Activated B cell treated with CpG ODN at 0.5 μM for 24 hours (primary cell): ENCODE measurements at places on chromosomes 3 and 15. TPM values are rescaled to one million over a fixed set of nuclear protein-coding genes. Genes with fewer than 3 reads are reported as not detected.

DNA sequence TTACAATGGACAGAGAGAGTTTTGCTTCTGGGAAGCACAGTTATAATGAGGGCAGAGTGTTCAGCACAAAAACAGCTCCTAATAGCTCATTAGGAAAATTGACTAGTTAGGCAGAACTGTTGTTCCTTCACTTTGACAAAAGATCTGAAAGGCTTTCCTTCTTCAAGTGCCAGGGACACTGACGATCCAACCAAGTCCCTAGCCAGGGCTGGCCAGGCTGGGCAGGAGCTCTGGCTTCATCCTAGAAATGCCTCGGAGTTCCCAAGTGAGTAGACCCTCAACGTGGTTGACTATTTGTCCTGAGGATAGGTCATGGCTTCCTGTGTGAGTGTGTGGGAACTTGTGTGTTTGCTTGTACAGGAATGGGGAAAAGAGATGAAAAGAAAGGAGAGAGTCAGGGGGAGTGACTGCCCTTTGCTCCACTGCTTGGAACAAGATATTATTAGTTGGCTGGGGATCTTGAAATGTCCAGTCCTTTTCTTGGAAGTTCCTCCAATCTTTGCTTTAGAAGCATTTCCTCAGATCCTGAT, 617.9 kb downstream of the NTRK3 start:
- H3K27ac ChIP-seq, result no peak overlapping the region
- H3K36me3 ChIP-seq, result no peaks in the 10 kb centered on the region
- no peaks in the 10 kb centered on the region for H3K27me3 ChIP-seq
- no peaks in the 10 kb centered on the region for H3K4me1 ChIP-seq
- no peak overlapping the region for H3K4me3 ChIP-seq
- no peak for DNase-seq

DNA sequence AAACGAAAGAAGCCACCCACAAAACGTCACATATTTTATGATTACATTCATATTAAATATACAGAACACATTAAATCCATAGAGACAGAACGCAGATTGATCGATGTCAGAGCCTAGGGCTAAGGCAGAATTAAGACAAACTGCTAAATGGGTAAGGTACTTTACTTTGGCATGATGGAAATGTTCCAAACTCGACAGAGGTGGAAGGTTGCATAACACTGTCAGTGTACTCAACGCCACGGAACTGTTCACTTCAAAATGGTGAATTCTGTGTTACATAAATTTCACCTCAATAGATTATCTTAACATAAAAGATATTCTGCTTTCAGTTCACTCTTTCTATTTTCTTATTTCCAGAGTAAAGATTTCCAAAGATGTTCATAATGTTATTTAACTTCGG, 158.4 kb downstream of the TBC1D5 start:
- no peak for DNase-seq
- H3K4me1 ChIP-seq, result peaks cover 28% of the 10 kb centered on the region
- no peak overlapping the region for H3K4me3 ChIP-seq
- no peak overlapping the region for H3K27ac ChIP-seq
- no peaks in the 10 kb centered on the region for H3K27me3 ChIP-seq
- peaks cover 8% of the 10 kb centered on the region for H3K36me3 ChIP-seq

The GXYLT2 gene
- total RNA-seq, result not detected in 2 replicates

The PPP1R14D gene
- total RNA-seq, result 0.31 TPM in 1 of 2 replicates, not detected in the other

The HTR3E gene
- not detected in 2 replicates for total RNA-seq

DNA sequence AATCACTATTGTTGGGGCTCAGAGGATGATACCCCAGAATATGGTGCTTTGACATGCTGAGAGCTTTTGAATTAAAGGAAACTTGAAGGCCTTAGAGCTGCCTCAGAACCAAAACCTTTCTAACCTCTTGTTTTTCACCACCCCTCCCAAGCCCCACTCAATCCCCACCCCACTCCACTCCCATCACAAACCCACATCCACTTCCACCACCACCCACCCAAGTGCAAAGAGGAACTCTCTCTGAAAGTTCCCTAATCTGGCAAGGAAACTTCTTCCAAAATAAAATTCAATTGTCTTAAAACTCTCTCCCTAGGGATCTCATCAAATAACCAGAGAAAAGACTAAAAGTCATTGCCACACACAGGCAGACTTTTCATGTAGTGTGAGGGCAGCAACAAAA, 301.2 kb upstream of the ARHGEF26 start:
- DNase-seq, result no peak
- H3K27ac ChIP-seq, result no peak overlapping the region

The TGM5 gene
- 0.11 and 0.17 TPM in 2 replicates for total RNA-seq

DNA sequence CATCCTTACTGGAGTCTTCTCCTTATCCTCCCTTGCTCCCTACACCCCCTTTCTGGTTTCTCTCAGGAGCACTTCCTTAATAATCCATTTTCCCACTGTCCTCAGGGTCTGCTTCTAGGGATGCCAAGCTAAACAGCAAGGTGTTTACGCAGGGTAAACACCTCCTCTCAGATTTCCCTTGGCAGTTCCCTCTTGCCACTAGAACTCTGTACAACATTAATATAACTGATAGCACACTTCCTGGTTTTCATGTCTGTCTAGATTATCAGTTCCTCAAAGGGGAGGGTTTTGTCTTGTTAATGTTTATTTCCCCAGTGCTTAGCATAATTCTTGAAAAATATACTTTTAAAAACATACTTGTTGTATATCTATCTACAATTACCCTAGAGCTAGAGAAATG, 118.0 kb upstream of the SLC24A5 start:
- no peak for DNase-seq
- peaks cover 17% of the 10 kb centered on the region for H3K4me1 ChIP-seq
- H3K36me3 ChIP-seq, result no peaks in the 10 kb centered on the region
- H3K27ac ChIP-seq, result no peak overlapping the region
- no peaks in the 10 kb centered on the region for H3K27me3 ChIP-seq

GRCh38 chr3:45259133-45259532, 33.0 kb upstream of the TMEM158 start:
- no peak overlapping the region for H3K4me3 ChIP-seq
- no peak for DNase-seq
- H3K27ac ChIP-seq, result no peak overlapping the region
- H3K36me3 ChIP-seq, result no peaks in the 10 kb centered on the region
- no peaks in the 10 kb centered on the region for H3K4me1 ChIP-seq

- H3K4me3 ChIP-seq, result no peak overlapping the region
- H3K27me3 ChIP-seq, result no peaks in the 10 kb centered on the region
- no peaks in the 10 kb centered on the region for H3K36me3 ChIP-seq
- DNase-seq, result no peak
- no peaks in the 10 kb centered on the region for H3K4me1 ChIP-seq
Observed at GRCh38 chr3:161989012-161989411, 492.4 kb downstream of the OTOL1 start.

DNA sequence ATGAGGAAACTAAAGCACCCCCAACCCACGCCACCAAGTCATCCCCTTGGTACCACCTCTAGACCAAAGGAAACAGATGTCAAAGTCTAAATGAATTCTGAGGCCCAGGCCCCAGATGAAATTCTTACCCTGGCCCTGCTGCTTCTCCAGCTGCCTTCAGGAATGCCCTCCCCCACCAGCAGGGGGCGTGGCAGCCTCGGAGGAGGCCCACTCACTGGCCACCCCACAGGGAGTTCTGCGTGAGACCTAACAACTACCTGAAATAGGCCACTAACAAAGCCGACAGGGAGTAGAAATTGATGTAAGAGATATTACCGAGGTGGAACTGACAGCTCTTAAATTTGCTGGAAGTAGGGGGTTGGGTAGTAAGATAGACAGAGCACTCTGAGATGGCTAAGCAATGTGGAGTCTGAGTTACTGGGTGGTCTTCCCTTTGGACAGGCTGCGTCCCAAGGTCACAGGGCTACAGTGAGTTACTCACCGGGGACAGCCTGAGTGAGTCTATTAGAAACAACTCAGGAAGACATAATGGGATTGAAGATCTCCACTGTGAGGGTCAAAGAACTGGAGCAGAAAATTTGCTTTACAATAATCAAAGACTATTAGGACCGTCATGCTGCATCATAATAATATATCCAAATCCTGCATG, 240.7 kb downstream of the SHOX2 start:
- no peaks in the 10 kb centered on the region for H3K4me1 ChIP-seq
- no peak overlapping the region for H3K4me3 ChIP-seq
- H3K27ac ChIP-seq, result no peak overlapping the region
- H3K36me3 ChIP-seq, result no peaks in the 10 kb centered on the region

The MB21D2 gene
- 0.09 and 0.15 TPM in 2 replicates for total RNA-seq

DNA sequence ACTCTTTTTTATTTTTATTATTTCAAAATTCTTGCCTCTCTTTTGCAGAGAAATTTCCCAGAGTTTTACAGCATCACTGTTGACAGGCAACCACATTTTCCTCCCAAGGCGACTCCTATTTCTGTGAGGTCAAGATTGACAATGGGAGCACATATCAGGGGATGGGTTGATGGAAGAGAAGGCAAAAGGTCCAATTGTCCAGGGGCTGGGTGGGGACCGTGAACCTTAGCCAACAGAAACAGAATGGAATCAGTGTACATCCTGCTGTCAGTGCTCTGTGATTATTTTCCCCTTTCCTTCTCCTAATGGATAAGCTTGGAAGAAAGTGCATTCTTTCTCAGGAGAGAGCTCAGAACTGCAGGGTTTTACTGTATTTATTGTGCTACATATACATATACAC, 42.4 kb downstream of the CNTN6 start:
- no peaks in the 10 kb centered on the region for H3K36me3 ChIP-seq
- no peaks in the 10 kb centered on the region for H3K27me3 ChIP-seq
- no peak overlapping the region for H3K27ac ChIP-seq
- no peak overlapping the region for H3K4me3 ChIP-seq

DNA sequence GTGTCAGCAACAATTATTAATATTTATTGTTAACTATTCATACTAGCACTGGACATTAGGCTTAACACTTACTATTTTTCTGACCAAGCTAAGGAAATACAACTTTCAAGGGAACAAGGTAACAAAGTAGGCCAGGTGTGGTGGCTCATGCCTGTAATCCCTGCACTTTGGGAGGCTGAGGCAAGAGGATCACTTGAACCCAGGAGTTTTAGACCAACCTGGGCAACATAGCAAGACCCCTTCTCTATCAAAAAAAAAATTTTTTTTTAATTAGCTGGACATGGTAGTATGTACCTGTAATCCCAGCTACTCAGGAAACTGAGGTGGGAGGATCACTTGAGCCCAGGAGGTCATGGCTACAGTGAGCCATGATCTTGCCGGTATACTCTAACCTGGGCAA, 131.7 kb downstream of the RBPMS2 start:
- H3K4me1 ChIP-seq, result peaks cover 16% of the 10 kb centered on the region
- no peaks in the 10 kb centered on the region for H3K27me3 ChIP-seq
- no peak for DNase-seq

DNA sequence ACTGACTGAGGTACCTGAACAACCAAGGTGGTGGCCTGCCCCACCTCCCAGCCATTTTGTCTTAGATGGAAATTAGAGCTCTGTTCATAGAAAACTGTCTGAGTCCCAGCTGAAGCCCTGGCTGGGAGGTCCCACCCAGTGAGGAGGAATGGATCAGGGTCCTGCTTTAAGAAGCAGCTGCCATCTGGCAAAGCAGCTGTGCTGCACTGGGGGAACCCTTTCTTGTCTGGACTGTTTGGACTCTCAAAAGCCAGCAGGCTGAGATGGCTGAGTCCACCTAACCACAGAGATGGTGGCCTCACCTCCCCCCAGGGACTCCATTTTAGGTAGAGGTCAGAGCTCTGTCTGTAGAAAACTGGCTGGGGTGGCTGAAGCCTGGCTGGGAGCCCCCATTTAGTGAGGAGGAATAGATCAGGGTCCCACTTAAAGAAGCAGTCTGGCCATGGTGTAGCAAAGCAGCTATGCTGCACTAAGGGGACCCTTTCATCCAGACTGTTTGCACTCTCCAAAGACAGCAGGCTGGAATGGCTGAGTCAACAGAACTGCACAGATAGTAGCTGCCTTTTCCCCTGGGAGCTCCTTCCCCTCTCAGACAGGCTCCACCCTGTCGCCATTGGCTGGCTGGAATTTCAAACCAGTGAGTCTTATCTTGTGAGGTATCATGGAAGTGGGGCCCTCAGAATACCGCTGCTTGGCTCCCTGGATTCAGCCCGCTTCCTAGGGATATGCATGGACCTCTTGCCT, 116.9 kb downstream of the EPHA6 start:
- peaks cover 5% of the 10 kb centered on the region for H3K36me3 ChIP-seq
- H3K27me3 ChIP-seq, result no peaks in the 10 kb centered on the region
- H3K4me3 ChIP-seq, result no peak overlapping the region
- DNase-seq, result no peak

- H3K27me3 ChIP-seq, result peaks cover 20% of the 10 kb centered on the region
- no peaks in the 10 kb centered on the region for H3K4me1 ChIP-seq
- DNase-seq, result no peak
- H3K4me3 ChIP-seq, result no peak overlapping the region
Observed at GRCh38 chr15:98501632-98502031, 146.7 kb upstream of the IGF1R start.

DNA sequence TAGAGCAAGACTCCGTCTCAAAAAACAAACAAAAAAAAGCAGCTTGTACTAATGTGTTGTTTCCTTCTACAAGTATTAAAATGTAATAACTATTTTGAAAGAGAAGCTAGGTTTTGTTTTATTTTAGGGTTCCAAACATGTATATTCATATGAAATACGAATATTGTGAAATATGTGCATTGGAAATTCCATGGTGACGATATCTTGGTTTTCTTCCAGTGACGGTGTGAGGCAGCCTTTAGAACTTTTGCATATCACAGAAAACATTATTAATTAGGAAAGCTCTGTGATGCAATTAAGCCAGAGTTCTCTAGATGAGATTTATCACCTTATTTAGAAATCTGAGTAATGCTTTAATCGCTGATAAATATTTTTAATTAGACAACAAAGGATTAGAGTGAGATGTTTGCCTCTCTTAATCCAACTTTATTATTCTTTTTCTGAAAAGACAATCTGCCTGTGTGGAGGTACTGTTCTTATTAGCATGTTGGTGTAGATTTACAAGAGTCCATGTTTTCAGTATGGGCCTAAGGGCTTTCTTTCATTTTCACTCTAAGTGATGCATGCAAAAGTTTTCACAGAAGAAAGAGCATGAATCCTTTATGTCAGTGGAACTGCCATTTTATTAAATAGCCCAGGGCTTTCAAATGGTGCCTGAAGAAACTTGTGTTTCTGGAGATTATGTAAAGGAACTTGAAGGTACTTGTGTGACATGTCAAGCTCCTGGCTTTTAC, 37.7 kb upstream of the SAMMSON start:
- no peaks in the 10 kb centered on the region for H3K36me3 ChIP-seq
- no peak overlapping the region for H3K27ac ChIP-seq

The BCL6 gene
- 100 and 112 TPM in 2 replicates for total RNA-seq

DNA sequence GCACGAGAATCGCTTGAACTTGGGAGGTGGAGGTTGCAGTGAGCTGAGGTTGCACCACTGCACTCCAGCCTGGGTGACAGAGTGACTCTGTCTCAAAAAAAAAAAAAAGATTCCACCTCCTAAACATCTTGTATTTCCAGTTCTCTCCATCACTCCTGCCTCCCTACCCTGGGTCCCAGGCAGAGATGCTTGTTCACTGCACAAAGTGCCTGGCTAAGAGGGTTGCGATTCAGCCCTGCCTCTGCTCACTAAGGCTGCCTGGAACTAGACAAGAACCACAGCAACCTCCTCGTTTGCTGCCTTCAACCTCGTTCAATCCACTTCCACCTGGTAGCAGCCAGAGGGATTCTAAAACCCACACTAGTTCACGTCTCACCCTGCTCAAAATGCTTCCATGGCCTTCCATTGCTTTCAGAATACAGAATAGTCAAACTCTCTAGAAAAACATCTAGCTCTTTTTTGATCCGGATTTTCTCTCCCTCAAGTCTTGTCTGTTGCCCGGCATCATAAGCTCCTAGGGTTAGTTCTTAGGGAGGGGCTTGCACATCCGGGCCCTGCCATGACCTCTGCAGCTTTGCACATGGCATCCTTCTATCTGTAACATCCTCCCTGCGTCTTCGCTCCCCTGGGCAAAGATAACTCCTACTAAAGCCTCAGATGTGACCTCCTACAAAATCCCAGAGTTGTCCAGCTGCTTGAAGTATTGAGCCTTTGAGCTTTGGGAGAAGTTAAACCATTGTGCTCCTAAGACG, 1.0 kb upstream of the MCM2 start:
- peak overlapping the region; percentile 76 for H3K27ac ChIP-seq
- no peak for DNase-seq
- peaks cover 26% of the 10 kb centered on the region for H3K4me1 ChIP-seq
- peaks cover 8% of the 10 kb centered on the region for H3K36me3 ChIP-seq
- peak overlapping the region; percentile 95 for H3K4me3 ChIP-seq
- no peaks in the 10 kb centered on the region for H3K27me3 ChIP-seq
